ENCODE measurements at places on chromosomes 7 and 10. TPM values are rescaled to one million over a fixed set of nuclear protein-coding genes. Genes with fewer than 3 reads are reported as not detected.

TMEM213 gene
- not detected for total RNA-seq

GRCh38 chr10:97065128-97065527 lies 120.6 kb downstream of the SLIT1 start:
- DNase-seq: no peak

DNA sequence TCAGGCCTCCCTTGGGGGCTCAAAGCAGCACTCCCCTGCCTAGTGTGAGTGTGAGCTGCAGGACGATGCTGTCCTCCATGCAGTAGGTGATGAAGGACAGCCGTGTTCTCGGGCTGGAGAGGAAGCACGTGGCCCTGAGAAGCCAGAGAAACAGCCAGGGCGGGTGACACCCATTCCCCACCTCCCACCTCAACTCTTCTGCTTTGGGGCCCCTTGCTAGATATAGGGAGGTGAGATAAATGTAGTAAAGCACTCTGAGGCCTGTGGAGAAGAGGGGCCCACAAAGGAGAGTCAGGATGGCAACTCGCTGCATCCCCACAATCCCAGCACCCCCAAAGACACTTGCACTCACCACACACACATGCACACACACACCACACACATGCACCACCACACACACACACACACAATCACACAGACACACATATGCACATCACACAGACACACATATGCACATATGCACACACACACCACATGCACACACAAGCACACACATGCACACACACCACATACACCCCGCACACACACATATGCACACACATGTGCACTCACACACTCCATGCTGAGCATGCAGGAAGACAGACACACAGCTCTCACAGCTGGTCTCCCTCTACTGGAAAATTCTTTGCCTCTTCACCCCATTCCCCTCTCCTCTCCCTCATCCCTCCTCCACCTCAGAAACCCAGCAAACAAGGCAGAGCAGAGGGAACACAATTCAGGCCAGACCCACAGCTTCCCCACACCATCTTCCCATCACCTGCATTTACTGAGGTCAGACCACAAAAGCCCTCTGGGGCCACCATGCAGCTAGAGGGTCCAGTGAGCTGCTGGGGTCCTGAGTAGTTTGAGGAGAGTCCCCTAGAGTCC lies 30.5 kb downstream of the ANXA8 start:
- no peak for DNase-seq

SLC16A12 gene
- not detected for total RNA-seq

DNA sequence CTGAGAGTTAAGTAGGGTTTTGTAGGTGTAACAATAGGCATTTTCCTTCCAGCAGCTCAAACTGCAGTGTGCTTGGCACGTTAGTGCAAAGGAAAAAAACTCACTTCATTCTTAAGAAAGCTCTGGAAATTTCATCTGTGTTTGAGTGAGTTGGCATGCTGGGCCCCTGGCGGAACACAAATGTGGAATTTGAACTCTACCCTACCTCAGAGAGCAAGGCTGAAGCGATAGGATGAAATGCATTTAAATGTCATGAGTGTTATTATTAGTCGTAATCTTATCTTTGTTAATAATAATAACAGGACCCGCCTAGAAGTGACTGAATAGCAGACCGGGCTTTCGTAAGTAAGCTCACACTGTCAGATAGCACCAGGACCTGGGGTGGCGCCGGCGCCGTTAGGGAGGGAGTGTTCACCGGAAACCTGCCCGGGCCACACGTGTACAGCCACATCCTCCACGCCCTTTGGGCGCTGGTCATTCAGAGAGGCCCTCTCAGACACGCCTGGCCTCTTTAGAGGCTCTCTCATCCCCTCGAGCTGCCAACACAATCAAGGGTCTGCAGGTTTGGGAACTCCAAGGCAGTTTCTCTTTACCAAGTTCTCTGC lies 63.5 kb downstream of the GRK5 start:
- DNase-seq: peak; percentile 86

- no peak for DNase-seq
These were observed 33.0 kb downstream of the PLEKHA1 start for GRCh38 chr10:122407375-122408125.

DNA sequence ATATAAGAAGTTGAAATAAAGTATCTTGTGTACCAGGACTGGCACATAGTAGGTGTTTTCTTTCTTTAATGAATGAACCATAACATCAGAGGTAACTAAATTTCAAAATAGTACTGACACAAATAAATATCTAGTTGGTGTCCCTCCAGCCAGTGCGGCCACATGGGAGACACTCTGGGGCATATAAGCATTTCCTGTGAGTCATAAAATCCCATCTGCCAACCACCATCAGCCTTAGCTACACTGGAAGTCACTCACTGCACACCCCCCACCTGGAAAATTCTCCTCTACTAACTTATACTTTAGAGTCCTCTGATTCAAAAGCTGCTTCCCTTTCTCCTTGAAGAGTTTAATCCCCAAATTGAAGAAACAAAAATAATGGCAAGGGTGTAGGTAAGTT lies 32.5 kb downstream of the DYDC1 start:
- no peak for DNase-seq
